Activated effector memory CD4-positive, alpha-beta T cell treated with Interleukin-2 at 50 U/mL for 16 hours (primary cell): ENCODE measurements at places on chromosomes 11 and 22.

- DNase-seq = no peak
These were observed 179.4 kb downstream of the ETS1 start for GRCh38 chr11:128407962-128408361.

GRCh38 chr11:8947230-8947943, 4.6 kb upstream of the ASCL3 start:
- no peak for DNase-seq

GRCh38 chr11:45869551-45869950, 15.9 kb upstream of the MAPK8IP1 start:
- DNase-seq = no peak

GRCh38 chr11:28504555-28505110, 396.4 kb downstream of the METTL15 start:
- DNase-seq = no peak

- no peak for DNase-seq
These were observed 4.3 kb upstream of the OR52E1 start for GRCh38 chr11:5065027-5065426.

- DNase-seq = no peak
These were observed 1.0 kb downstream of the MOGAT2 start for GRCh38 chr11:75718419-75719339.

- DNase-seq = no peak
These were observed 928.0 kb upstream of the FAT3 start for GRCh38 chr11:91296629-91297028.

DNA sequence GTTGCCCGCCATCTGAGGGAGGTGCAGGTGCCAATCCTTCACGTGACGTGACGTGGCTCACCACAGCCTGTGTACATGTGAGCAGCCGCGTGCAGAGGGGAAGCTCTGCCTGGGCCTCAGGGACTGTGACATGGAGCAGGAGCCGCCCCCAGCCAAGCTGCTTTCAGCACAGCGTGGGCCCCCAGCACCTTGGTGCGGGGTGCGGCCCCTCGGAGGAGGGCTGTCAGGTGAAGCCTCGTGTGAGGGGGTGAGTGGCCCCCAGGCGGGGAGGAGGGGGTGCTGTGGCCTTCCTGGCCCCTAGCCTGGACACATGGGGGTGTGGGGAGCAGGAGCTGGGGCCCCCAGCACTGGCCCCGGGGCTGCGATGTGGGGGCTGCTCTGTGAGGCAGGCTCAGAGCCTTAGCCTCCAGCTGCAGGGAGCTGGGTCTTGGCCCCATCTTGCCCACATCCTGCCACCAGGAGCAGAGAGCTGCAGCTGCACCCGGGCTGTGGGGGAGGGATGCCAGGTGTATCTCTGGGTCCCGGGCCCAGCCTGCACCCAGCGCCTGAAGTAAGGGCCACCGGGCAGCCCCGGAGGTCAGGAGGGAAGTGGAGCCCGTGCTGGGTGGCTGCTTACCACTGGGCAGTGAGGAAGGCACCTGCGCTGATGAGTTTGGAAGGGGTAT, at the start of gene ADORA2A:
Gene ADORA2A, plus strand, starts transcription at position 100 of the 665 bp plus-strand sequence. CDS start 5,806 bp downstream, outside the sequence.
- DNase-seq = peak; percentile 74

DNA sequence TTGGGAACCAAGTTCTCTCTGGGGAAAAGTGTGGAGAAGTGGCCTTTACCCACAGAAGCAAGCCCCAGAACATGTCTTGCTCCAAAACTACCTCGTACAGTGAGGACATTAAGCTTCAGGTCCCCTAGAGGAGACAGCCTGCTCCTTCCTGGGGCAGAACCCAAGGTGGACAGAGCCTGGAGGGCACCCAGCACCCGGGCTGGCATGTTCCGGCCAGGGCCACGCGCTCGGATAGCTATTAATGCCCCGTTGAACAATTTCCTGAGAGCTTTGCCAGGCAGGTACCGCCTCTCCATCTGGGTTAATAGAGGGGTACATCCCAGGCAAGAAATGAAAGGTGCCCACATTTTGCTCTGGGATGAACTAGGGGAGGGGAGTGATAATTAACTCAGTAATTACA, 169.0 kb upstream of the GRK3 start:
- DNase-seq = no peak

GRCh38 chr22:28884747-28885350, 1.5 kb downstream of the ZNRF3 start:
- no peak for DNase-seq

DNA sequence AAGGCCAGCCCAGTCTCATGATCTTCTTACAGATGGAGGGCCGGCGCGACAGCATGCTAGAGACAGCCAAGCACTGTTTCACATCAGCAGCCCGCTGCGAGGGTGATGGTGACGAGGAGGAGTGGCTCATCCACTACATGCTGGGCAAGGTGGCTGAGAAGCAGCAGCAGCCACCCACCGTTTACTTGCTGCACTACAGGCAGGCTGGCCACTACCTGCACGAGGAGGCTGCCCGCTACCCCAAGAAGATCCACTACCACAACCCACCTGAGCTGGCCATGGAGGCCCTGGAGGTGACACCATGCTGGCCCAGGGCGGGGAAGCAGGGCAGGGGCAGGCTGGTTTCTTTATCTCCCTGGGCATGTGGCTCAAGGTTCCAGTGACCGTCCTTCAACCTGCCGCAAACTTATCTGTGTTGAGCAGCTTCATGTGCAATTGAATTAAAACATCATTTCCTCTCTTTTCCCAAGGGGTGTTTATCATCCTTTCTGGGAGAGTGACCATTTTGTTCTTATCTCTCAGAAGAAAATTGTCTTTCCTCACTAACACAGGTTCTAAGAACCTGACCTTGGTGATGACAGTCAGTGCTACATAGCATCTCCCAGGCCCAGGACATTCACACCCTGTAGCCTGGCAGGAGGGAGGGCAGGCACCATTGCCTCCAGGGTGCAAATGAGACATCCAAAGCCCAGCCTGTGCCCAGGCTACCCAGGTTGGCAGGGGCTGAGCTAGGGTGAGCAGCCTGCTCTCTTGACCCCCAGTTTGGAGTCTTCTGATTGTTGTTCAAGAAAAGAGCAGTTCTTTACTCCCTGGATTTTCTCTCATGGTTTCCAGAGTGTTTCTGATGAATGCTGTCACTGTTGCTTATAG, 80.7 kb downstream of the CABIN1 start:
- DNase-seq = no peak

- DNase-seq = no peak
These were observed 19.4 kb upstream of the LMO1 start for GRCh38 chr11:8283100-8283464.

- DNase-seq = no peak
These were observed 3.7 kb upstream of the FLRT1 start for GRCh38 chr11:64032050-64032449.

DNA sequence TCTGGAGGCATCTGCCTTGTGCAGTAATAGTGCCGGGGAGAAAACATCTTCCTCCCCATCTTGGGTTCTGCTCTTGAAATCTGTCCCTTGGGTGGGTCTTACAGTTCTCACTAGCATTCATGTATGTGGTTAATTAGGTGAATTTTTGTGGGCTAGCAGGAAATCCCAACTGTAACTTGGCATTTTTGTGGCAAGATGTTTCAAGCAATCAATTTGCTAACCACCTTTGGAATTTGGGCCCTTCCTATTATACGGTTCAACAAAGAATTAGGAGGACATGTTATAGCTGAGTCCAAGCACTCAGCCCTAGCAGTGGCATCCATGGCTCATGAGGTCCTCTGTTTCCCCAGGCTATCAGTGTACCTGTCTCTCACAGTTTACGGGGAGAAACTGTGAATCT, 89.1 kb upstream of the MTNR1B start:
- no peak for DNase-seq

DNA sequence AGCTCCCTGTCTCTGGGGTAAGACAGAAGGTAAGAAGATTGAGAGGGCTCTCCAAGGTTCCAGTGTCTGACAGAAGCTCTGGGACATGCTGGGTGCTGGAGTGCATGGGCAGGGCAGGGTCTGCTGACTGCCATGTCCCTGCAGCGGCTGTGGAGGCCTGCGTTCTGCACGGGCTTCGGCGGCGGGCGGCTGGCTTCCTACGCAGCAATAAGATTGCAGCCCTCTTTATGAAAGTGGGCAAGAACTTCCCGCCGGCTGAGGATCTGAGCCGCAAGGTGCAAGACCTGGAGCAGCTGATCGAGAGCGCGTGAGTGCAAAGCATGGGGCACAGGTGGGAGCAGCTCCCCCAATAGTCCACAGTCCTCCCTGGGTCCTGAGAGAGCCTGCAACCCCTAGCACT, 41.5 kb downstream of the SGSM1 start:
- DNase-seq = no peak

GRCh38 chr22:39183991-39184585, 31.6 kb upstream of the CBX7 start:
- no peak for DNase-seq

DNA sequence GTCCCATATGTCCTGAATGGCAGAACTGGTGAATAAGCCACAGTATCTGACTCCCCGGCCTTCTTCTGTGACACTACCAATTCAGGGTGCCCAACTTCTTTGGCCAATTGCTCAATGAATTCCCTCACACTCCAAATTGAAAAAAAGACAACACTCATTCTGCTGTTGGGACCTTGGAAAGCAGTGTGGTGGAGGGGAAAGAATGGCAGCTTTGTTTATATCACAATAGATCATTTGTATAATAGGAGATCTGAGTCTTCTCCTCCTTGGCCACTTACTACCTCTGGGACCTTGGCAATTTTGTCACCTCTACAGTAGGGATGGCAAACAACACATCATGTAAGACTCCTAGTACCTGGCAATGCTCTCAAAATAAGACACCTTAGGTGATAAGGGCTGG, 64.6 kb downstream of the OPCML start:
- no peak for DNase-seq

GRCh38 chr11:6095798-6096197, 11.7 kb upstream of the OR56B4 start:
- no peak for DNase-seq

- DNase-seq = no peak
These were observed 15.1 kb upstream of the AIFM3 start for GRCh38 chr22:20951932-20952380.

DNA sequence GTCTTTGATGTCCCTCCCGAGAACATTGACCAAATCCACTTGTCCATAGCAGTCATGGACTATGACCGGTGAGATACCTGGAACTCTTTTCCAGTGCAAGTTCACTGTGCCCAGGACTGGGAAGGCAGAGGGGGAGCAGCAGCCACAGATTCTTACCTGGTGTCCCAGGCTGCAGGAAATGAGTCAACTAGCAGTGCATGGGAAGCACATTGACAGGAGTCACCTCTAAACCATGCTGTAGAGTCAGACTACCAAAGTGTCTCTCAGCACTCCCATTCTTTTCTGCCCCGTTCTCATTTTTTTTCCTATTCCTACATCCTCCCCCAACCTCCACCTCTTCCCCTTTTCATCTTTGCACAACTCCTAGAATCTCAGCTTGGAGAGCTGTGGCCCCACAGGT, 67.2 kb upstream of the OLFML1 start:
- no peak for DNase-seq

DNA sequence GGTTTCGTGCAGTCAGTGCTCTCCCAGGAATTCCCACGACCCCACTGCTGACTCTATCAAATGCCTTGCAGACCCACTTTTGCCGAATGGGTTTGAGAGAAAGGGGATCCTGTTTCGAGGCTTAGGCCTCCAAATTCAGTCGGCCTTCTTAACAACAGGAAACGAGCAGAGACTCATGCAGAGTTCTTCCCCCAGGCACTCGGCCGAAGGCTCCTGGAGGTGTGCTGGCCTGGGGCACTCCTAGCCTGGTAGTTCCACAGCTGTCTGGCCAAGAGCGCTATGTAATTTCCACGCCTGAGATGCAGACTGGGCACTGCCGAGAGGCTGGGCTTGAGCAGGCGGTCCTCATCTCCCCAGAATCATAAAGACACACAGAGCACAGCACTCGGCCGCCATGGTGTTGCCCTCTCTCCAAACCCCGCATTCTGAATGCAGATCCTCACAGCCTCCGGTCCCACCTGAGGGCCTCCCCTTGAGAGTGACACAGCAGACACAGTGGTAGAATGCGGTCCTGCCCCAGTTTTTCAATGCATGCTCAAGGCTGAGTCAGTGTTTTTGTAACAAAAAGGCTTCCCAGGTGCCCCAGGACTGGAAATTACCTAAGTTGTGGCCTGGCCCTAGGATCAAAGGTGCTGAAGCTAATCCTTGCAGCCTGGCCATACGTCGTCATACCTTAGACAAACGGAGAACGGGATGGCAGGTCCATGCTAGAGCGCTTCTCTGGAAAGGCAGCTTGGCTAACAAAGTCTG, 30.2 kb upstream of the BID start:
- no peak for DNase-seq

GRCh38 chr11:92843455-92843854, 126.0 kb upstream of the MTNR1B start:
- DNase-seq = no peak

DNA sequence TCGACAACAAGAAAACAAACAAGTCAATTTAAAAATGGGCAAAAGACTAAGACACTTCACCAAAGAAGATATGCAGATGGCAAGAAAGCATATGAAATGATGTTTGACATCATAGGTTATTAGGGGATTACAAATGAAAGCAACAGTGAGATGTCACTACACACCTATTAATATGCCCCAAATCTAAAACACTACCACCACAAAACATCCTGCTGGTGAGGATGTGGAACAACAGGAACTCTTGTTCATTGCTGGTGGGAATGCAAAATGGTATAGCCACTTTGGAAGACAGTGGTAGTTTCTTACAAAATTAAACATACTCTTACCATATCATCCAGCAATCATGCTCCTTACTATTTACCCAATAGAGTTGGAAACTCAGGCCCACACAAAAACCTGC, 29.0 kb downstream of the PRRG4 start:
- no peak for DNase-seq
